ENCODE measurements at places on chromosomes 4 and X. TPM values are rescaled to one million over a fixed set of nuclear protein-coding genes. Genes with fewer than 3 reads are reported as not detected.

- peak; percentile 88 for DNase-seq
Measured at GRCh38 chr4:2059046-2059725, at the start of gene NAT8L. Gene NAT8L, plus strand, starts transcription at chr4:2059327. Its CDS starts 185 bp downstream, at chr4:2059512.

GRCh38 chr4:123705419-123705818 lies 308.8 kb downstream of the SPRY1 start:
- no peak for DNase-seq

DNA sequence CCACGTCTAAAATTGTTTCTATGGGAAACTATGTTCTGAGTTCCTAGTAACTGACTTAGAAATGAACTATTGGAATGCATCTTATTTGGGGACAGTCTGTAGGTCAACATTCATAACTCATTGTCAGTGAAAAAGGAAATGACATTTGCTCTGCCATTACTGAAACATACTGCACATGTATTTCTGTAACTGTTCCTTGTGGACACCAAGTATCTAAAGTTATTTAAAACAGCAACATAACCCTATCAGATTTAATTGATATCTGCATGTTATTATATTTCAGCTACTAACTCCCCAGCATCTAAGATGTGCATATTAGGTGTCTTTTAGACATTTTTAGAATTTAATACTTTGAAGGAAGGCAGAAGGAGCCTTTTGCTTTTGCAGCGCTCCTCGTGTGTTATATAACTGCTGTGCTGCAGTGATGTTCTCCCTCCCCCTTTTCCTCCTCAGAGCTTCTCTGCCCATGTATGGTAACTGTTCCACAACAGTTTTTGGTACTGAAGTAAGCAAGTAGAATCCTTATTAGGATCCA lies 37.2 kb upstream of the TMEM131L start:
- no peak for DNase-seq

DNA sequence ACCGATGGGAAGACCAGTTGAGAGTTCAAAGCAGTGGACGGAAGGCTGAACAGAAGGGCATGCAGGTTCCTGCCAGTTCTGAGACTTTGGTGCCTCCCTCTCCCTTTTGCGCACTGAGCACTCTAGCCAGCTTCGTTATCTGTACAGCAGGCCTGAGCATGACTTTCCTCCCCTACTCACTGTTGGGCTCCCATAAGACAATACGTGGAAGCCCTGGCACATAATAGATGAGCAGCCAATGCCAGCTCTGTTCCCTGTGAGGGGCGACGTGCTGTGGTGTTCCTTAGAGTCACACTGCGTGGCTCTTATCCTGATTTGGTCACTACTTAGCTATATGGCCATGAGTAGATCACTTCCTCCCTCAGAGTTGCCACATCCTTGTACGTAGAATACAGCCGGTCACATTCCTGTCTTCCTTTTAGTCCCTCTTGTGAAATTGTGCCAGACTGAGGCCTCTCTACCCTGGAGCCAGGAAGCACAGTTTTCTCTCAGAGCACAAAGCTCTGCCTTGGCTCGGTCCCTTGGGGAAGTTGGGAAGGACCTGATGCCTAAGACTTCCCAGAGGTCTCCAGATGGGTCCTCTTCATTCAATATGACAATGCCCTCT lies 160.4 kb upstream of the MAMLD1 start:
- DNase-seq: peak; percentile 38

GRCh38 chr4:3198906-3199305 lies 50.1 kb upstream of the MSANTD1 start:
- no peak for DNase-seq

DNA sequence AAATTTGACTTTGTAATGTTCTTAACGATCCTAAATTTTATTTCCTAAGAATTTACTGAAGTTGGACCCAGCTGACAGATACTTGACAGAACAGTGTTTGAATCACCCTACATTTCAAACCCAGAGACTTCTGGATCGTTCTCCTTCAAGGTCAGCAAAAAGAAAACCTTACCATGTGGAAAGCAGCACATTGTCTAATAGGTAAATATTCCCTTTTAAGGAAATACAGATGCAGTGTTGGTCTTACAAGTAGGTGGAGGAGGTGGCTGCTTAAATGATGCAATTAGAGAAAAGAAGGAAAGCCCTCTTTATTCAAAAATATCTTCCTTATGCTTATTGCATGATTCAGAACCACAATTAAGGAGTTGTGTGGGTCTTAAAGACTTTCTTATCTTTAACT lies 73.5 kb downstream of the RS1 start:
- no peak for DNase-seq

DNA sequence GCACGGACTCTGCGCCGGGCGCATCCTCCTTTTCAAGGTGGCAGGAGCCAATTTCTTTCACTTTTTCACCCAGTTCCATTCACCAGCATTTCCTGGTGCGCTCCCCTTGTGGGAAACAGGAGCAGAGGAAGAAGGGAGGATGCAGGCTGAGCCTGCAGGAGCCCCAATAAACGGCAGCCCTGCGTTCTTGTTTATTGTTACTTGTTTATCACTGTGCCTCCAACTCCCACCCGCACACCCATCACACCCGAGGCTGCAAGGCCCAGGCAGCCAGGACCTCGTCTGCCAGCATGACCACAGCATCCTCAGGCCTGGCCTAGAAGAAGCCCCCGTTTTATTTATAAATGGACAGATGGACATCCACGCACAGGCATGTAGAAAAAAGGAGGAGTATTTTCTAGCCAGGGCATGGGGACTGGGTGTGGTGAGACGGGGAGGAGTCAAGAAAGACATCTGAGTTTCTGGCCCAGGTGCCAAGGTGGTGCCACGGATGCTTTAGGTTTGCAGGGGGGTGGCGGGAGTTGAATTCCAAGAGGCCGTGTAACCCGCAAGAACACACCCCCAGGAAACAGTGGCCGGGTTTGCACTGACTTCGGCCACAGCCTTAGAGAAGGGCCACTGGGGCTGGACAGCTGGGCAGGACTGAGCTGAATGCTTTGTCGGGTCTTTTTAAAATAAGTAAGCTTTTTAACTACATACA lies 51.7 kb downstream of the JAKMIP1 start:
- no peak for DNase-seq

PDE6B gene
- total RNA-seq: 19.9 TPM

GCNA gene
- total RNA-seq: 1.8 TPM

ATP1B4 gene
- total RNA-seq: not detected

NUDT6 gene
- 3.1 TPM for total RNA-seq

MTNR1A gene
- not detected for total RNA-seq

ADH7 gene
- total RNA-seq: 0.15 TPM

TMPRSS11A gene
- not detected for total RNA-seq

Data from upper lobe of left lung (tissue), 6 donors.